NCI-H1436 treated with DMSO at 0.1 percent for 48 hours (cell line): ENCODE measurements at places on chromosomes 5 and 9.

DNA sequence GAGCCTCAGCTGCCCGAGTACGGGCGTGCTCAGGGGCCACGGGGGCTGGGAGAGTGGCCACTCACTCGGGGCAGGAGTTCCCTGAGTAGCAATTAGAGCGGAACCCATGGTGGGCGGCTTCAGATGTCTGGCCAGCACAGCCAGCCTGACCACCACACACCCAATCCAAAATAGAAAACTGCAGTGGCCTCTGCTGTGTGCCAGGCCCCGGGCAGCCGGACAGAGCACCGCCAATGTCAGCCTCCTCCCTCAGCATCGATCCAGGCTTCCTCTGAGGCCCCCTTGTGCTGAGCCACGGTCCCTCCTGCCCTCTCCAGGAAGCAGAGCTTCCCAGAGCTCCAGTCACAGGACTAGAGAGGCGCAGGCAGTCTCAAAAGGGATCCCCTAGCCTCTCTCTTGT, 2.7 kb downstream of the ADAMTS2 start:
- no peak for DNase-seq

GRCh38 chr5:128722551-128722950, 184.5 kb upstream of the FBN2 start:
- DNase-seq, result no peak

DNA sequence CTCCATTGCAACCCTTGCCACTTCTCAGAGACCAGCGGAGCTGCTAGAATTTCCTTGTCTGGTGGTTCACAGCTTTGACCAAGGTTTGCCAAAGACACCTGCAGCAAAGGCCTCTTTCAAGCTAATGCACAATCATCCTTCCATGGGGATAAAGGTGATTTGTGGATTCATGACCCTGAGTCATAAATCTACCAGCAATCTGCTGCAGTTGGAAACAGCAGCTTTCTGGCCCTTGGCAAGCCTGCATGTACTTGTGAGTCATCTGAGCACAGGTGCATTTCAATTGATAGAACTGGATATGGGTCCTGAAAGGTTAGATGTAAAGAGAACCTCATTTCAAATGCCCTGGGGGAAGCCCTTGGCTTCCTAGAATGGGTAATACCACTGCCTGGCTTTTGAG, 21.6 kb upstream of the TCF7 start:
- no peak for DNase-seq

DNA sequence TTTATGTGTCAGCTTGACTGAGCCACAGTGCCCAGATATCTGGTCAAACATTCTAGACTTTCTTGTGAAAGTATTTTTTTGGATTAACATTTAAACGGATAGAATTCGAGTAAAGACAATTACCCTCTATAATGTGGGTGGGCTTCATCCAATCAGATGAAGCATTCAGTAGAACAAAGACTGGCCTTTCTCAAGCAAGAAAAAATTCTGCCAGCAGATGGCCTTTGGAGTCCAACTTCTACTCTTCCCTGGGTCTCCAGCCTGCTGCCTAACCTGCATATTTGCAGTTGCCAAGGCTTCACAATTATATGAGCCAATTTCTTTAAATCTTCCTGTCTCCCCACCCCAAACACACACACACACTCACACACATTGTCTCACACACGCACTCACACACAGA, 86.4 kb downstream of the MED10 start:
- peak; percentile 6 for DNase-seq

DNA sequence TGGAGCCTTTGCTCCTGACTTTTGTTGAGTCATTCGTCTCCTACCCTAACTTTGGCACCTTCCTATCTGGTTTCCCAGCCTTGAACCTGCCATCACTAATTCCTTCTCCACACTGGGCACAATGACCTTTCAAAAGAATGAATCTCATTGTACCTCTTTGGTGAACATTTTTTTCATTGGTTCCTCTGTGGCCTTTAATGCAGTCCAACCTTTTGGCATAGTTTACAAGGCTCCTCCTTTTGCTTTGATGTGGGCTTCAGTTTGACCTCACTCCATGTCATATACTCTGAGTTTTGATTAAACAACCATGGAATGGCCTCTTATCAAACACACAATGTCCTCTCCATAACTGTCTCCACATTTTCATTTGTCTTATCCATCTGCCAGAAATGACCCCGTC, 14.5 kb upstream of the ROPN1L start:
- no peak for DNase-seq

GRCh38 chr9:79682076-79682736, 110.4 kb downstream of the TLE4 start:
- DNase-seq, result no peak

- DNase-seq, result no peak
Observed at GRCh38 chr9:135971111-135971766, 10.1 kb upstream of the UBAC1 start.

- DNase-seq, result no peak
Observed at GRCh38 chr9:84397822-84398221, 57.3 kb upstream of the SLC28A3 start.

DNA sequence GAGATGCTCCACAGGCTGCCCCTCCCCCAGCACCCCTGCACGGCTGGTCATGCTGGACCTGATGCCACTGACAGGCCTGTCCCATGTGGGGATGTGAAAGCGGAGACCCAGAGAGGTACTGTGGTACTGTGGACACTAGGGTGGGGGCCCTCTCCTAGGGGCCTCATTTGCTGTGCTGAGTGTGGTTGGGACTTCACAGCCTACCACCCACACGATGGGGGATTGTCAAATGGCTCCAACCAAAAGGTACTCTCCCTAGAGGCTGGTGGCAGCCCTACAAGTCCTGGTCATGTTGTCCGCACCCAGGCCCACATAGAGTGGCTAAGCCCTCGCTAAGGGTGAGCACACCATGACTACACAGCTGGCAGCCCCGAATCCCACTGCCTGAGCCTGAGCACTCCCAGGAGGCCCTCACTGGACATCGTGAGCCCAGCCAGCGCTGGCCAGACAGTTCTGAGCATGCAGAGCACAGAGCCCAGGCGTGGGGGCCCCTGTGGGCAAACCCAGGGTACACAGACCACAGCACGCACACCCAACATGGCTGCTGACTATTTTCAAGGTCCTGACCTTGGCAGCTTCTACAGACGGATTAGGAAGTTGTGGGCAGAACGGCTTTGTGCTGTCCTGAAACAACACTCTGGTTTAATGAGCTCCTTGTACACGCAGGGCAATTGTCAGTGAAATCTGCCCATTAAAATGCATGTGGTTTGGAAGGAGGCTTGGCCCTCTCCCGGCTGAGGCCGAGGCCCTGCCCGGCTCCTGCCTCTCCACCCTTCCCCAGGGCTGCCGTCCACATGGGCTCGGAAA, 214.1 kb downstream of the HSPA4 start:
- DNase-seq, result no peak

GRCh38 chr9:120724757-120725400, 10.6 kb upstream of the MEGF9 start:
- no peak for DNase-seq

- DNase-seq, result no peak
Observed at GRCh38 chr9:134548618-134549017, 93.0 kb upstream of the COL5A1 start.

DNA sequence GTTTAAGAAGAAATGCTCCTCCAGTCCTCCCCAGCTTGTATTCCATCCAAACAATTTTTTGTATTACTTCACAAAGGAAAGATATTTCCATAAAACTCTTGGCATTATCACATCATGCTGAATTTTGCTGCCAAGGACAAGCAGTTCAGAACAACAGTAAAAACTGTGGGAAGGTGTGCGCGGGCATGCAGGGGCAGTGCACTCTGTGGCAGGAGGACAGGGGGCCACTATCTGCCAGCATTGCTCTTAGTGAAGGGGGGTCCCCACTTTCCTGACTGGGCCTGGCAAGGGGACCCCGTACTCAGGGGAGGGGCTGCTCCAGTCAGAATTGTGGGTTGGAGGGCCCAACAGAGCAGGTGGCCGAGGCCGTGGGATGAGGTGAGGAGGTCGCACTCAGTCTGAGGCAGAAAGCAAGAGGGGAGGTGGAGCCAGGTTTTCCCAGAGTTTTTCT, 32.8 kb downstream of the ANGPTL2 start:
- DNase-seq, result no peak

DNA sequence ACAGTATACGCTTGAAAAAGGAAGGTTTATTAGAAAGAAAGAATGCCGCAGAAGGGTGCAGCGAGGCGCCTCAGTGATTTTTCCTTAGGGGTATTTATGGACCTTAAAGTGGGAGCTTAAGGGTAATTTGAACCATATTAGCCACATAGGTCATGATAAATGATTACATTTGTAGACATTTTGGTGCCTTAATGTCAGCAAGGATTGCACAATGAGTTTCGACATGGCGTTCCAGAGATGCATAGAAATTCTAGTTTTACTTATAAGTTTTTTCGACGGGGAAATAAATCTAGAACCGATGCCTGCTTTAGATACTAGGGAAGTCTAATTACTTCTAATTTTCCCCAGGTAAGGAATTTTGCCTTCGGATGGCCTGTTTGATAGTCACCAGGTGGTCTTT, 20.7 kb upstream of the PANK3 start:
- DNase-seq, result no peak

DNA sequence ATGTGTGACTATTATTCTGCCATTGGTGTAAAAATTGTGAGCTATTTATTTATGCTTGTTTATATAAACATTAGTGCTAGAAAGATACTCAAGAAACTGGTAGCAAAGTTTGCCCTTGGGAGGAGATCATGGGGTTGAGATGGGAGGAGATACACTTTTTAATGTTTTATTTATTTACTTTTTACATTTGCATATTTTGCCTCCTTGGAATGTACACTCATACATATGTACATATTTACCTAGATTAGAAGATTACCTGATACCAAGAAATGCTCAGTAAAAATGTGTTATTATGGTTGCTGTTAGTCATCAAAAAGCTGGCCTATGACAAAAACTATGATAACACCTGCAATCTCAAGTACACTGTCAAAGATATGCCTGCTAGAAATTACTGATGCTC, 195.2 kb downstream of the KCTD16 start:
- no peak for DNase-seq

DNA sequence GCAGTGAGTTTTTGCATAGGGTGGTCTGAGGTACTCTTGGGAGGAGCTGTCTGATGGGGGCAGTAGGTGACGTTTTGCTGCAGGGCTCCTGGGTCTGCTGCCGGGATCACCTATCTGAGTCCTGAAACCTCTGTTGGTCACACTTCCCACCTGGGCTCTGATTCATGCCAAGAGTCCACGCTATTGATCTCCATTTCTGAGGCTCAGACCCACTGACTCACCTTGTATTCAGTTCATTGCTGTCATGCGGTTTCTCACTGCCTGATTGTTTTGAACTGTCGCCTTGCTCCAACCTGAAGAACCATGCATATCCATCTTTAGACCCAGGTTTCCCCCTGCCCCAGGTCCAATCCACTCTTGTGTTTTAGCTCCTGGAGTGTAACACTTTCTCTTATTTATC, 101.3 kb downstream of the NPR3 start:
- DNase-seq, result no peak

- no peak for DNase-seq
Observed at GRCh38 chr5:6043491-6044310, 334.6 kb downstream of the MED10 start.

GRCh38 chr5:91937121-91937520, 554.0 kb upstream of the ARRDC3 start:
- DNase-seq, result no peak

DNA sequence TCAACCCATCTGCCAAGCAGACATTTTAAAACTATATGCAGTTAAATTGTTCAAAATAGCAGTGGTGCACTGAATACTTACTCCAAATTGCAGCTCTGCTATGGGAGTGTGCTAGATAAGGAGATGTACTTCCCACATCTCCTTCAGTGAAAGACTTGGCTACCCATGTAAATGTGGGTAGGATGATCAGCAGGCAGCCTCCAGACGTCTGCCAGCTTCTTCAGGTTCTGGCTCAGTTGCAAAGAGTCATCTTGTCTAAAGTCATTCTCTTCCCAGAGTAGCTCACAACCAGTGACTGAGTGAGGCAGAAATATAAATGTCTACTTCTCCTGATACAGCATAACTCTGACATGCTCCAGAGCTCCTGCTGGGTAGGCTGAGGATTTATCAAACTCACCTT, 1050.0 kb upstream of the CDH10 start:
- DNase-seq, result no peak

- no peak for DNase-seq
Observed at GRCh38 chr5:38528162-38528703, 28.2 kb downstream of the LIFR start.

DNA sequence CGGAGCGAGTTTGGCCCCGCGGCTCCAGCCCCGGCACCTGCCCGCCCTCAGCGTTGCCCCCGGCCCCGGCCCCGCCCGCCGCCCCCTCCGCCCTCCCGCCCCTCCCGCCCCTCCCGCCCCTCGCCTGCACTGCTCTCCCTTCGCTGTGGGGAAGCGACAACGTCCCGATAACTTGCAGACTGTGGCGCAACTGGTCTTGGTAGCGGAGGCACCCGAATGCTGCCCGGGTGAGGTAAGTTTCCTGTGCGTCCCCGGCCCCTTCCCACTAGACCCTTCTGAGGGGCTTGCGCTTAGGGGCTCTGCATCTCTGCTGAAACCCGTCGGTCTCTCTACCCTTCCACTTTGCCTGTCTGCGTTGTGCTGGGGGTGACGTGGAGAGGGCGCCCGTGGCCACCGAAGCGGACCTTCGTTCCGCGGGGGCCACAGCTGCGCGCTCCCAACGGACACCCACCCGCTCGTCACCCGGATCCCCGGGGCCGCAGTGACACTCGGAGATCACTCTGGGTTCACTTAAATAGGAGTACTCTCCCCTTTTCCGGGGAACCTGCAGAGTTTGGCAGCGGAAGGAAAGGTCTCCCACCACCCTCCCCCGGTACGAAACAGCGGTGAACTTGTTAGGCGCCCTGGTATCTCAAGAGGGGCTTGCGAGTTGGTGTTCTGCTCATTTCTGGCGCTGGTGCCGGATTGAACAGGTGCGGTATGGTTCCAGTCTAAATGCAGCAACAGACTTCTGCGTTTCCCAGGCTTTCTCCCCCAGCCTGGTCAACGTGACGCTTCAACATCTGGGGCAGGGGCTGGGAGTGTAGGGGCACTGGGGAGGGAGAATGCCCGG, 707 bp downstream of the PIP5K1B start:
- no peak for DNase-seq

DNA sequence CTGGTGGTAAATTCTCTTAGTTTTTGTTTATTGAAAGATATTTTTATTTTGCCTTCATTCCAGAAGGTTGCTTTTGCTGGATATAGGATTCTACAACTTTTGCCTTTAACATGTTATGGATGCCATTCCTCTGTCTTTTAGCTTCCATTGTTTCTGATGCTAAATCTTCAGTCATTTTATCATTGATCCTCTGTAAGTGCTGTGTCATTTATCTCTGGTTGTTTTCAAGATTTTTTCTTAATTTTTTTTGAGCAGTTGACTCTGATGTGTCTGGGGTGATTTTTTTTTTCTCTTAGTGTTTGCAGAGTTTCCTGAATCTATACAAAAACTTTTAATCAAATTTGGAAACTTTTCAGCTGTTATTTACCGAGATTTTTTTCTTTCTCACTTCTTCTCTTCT, 6.4 kb downstream of the CARD6 start:
- DNase-seq, result no peak

DNA sequence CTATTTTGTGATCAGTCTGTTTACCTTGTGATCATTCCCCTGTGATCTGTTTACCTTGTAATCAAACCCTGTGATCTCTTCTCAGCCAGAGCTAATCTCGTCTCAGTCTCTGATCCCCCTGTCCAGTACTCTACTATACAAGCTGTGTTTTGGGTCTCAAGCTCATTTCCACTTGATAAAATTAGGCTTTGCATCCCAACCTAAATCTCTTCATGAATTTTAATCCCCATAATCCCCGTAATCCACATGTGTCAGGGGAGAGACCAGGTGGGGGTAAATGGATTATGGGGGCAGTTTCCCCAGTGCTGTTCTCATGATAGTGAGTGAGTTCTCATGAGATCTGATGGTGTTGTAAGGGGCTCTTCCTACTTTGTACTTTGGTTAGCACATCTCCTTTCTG, 157.2 kb downstream of the PRR16 start:
- DNase-seq, result no peak

- no peak for DNase-seq
Observed at GRCh38 chr5:29414681-29415080, 1778.8 kb upstream of the CDH6 start.
